ENCODE measurements at places on chromosomes 2 and 18. TPM values are rescaled to one million over a fixed set of nuclear protein-coding genes. Genes with fewer than 3 reads are reported as not detected.

DNA sequence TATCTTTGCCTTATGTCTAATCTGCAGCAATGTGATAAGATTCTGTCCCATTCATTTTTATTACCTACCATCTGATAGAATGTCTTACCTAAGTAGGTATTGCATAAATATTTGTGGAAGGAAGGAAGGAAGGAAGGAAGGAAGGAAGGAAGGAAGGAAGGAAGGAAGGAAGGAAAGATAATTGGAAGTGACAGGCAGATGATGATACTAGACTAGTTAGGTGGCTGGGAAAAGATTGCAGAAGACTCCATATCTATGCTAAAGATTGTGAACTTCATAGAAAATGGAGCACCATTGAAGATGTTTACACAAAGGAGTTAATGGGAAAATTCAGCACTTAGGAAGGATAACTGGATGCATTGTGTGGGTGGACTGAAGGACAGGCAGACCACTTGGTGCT, 909.0 kb downstream of the EPHA4 start:
- DNase-seq: no peak

DNA sequence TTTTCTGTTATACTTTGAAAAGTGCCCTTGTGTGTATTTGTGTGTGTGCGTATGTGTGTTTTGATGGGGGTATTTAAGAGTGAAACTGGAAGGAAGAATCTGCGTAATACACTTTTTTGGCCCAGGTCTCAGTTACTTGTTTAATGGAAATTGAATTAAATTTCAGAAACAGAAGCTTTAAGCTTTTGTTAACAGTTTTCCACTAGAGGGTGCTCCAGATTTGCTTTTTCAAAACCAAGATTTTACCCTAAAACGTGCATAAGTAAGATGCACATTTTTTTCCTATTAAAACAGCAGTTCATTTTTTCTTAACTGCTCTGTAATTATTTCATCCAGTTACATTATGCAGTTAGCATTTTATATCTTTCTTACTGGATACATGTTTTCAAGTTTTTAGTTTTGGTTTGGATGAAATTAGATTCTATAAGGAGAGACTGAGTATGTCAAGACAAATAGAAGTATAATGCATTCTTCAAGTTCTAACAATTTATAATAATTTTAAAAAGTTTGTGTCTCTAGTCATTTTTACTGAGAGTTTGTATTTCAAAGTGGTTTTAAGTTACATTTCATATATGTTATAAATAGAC, 97.2 kb downstream of the PIK3C3 start:
- no peak for DNase-seq

DNA sequence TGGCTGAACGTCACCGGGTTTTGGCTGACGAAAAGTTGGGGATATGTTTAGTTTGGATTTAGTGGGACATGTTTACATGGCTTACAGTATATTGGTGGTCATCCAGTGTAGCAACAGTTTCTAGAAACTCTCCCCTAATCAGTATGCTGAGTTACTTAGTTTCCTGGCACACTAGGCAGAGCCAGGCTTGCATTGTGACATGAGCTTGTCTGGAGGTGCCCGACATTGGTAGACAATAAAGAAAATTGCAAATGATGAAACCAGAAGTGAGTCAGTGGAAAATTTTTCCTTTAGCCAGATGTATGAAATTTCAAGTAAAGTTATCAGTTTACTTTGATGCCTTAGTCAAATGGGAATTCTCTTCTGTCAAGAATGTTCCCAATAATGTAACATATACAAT, 276.1 kb downstream of the RDH14 start:
- DNase-seq: no peak

- DNase-seq: no peak
Observed at GRCh38 chr2:137983581-137983980, 19.3 kb downstream of the HNMT start.

Gene CROCC2
- total RNA-seq: 0.07 TPM

Gene LIMS3
- total RNA-seq: 13.2 TPM

Gene GBX2
- total RNA-seq: not detected

- no peak for DNase-seq
Observed at GRCh38 chr2:144643537-144644336, 123.8 kb upstream of the ZEB2 start.

Gene CERKL
- total RNA-seq: not detected

GRCh38 chr2:126910637-126911036, 11.9 kb downstream of the TEX51 start:
- DNase-seq: no peak

Gene CYP26B1
- 2.0 TPM for total RNA-seq

GRCh38 chr2:61443342-61444041, 27.4 kb downstream of the USP34 start:
- no peak for DNase-seq

Gene UGT1A5
- total RNA-seq: not detected

Gene PECR
- total RNA-seq: 2.2 TPM
